Cerebellar nuclear complex (tissue), 1 donor: ENCODE measurements at places on chromosomes 11 and 22.

DNA sequence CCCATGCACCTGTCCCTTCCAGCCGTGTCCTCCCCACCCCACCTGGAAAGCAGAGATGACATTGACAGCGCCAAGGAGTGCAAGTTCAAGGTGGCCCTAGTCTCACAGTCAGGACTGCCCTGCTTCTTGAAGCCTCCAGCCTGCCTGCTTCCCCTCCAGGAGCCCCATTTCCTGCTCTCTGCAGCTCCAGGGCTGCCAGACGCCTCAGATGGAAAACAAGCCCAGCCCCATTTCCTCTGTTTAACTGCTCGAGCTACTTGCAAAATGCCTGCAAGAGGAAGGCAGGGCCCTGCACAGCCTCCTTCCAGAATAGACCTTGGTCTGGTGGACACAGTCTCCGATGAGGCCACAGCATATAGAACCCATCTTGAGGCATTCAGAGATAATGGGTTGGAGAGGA, 5.0 kb upstream of the DGKZ start:
- no peak for DNase-seq

- no peak for DNase-seq
Measured at GRCh38 chr22:20211997-20212753, 55.9 kb downstream of the RTN4R start.

DNA sequence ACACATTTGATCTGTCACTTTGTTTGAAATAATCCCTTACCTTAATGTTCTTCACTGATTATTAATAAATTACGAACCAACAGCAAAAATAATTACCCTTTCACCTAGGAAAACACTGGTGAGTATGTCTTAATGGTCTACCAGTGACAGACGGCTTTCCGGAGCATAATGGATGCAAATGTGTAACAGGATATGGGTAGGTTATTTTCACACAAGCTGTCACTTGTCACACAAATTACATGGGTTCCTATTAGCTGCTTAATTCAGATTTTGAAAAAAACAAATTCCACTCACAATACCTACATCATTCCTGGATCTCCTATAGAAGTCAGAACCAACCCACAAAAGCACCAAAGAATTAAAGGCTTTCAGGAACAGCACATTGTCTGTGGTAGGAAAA, 127.9 kb downstream of the WT1 start:
- no peak for DNase-seq

- DNase-seq = no peak
Measured at GRCh38 chr22:47201186-47201995, 438.9 kb downstream of the TBC1D22A start.

DNA sequence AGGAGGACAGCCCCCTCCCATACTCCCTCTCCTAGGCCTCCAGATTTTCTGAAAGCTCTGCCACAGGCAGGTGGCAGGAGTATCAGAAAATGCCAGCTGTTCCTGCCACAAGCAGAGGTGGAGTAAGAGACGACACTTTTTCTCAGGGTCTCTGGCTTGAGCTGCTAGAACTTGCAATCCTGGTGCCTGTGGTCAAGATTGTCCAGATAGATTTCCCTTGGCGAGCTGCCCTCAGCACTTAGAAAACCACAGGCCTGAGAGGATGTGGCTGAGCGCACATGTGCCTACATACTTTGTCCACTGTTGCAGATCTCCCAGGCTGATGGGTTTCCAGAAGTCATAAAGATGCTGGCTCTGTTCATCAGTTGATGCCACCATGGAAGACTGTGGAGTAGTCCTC, 65.7 kb upstream of the NAV2 start:
- no peak for DNase-seq

GRCh38 chr11:86230179-86230804, 14.3 kb upstream of the EED start:
- DNase-seq = no peak

DNA sequence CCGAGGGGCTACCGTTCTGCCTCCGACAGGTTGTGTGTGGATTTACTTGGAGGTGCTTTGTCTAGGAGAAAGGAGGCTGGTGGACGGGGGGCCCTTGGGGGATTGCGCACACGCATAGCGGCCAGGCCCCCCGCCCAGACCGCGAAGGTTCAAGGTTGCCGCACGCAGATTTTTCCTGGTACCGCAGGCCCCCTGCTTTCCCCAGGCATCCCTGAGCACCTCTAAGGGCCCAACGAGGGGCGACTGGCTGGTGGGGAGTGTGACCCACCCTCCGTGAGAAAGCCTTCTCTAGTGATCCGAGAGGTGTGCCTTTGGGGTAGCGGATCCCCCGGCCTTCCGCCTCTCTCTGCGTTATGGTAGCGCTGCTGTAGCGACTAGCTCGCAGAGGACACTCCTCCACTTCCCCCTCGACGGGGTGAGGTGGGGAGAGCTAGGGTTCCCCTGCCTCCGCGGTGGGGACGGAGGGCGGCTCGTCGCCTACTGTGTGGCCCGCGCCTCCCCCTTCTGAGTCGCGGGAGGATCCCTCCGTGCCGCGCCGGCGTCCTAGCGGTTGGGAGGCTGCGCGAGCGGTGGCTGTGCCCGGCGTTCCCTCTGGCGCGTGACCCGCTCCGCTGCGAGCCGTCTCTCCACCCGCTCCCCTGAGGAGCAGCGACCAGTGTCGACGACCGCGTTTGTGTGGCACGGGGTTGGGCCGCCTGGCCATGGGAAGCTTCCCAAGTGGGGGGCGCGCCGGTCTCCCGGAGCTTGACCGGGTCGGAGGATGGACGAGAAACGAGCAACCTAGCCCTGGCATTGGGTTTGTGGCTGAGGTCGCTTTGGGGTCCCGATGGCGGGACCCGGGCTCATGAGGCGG, 3900.0 kb upstream of the OR11H1 start:
- DNase-seq = no peak

DNA sequence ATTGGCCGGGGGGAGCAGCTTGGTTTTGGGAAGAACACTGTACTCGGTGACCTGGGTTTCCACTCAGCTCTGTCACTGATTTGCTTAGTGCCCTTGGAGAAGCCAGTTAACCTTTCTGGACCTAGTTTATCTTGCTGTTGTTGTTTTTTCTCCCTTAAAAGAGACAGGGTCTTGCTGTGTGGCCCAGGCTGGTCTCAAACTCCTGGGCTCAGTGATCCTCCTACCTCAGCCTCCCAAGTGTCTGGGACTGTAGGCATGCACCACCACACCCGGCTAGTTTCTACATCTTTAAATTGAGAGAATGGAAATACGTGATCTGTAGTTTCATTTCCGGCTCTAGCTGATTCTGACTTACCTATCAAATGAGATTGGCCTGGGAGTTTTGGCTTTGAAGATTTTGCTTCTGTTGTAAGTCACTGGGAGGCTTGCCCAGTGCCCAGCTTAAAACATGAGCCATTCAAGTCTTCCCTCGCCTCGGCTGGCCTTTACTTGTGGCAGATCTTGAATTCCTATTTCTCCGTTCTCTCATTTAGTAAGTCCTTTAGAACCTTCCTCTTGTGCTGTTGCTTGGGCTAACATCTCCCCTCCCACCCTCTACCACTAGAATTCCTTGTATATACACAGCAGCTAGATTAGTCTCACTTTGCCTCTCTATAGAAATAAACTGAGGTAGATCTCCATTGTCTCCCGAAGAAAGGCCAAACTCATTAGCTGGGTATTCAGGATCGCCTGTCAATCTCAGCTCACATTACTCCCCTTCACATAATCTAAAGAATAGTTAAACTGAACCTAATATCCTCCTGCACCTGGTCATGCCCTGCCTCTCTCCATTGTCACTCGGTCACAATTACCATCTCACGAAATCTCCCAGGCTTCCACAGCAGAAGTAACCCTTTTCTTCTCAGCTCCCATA, 87.7 kb upstream of the SLC25A18 start:
- no peak for DNase-seq

- DNase-seq = no peak
Measured at GRCh38 chr22:23114721-23115020, 27.1 kb downstream of the RSPH14 start.

GRCh38 chr22:30876221-30876751, 92.3 kb downstream of the MORC2 start:
- DNase-seq = no peak

GRCh38 chr11:1618231-1618630, 3.7 kb downstream of the KRTAP5-4 start:
- DNase-seq = no peak

GRCh38 chr11:18071098-18071705, 25.1 kb upstream of the TPH1 start:
- no peak for DNase-seq

GRCh38 chr22:30235687-30236170, 10.8 kb downstream of the LIF start:
- peak; percentile 19 for DNase-seq

GRCh38 chr22:42299586-42300258, 29.3 kb upstream of the TCF20 start:
- no peak for DNase-seq

GRCh38 chr22:27203276-27203660, 545.9 kb downstream of the MIAT start:
- no peak for DNase-seq

GRCh38 chr11:21769188-21769587, 423.7 kb upstream of the ANO5 start:
- DNase-seq = no peak

DNA sequence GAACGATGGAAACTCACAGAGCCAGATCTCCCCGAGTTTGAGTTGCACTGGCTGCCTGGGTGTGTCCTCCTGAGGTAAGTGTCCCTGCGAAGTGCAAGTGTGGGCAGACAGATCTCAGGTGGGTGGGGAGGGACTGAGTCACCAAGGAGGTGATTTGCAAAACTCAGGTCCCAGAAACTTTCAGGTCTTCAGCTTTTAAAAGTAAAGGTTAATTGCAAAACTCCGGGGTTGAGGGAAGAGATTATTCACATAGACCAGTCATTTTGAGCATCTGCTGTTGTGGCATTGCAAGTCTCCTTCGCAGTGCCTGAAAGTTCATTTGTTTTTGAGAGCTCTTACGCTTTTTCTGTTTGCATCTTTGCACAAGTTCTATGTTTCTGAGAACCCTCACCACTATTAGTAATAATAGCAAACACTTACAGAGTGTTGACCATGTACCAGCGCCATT, 7.1 kb downstream of the CD44 start:
- DNase-seq = no peak

DNA sequence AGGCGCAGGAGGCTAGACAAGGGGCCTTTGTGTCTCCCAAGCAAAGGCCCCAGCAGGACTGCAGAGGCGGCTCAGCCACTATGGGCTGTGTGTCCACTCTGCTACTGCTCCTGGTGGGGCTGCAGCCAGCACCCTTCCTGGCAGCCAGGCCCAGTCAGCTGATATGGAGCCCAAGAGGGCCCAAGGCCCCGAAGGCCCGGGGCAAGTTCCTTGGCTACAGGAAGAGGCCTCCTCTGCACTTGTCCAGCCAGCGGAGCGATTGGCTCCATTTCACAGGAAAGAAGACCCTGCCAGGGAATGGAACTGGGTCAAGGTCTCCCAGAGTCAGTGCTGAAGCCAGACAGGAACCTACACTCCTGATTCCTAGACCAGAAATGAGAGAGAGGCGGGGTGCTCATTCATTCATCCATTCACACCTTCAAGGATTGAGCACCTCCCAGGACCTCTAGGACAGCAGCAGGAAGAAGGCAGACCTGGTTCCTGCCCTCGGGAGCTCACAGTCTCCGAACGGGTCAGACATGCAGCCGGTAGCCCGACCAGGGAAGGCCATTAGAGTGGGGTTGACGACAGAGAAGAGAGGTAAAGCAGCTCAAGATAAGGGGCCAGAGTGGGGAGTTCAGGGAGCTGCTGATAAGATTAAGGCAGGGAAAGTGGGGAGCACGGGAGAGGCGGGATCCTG, 811 bp upstream of the P2RY2 start:
- no peak for DNase-seq

DNA sequence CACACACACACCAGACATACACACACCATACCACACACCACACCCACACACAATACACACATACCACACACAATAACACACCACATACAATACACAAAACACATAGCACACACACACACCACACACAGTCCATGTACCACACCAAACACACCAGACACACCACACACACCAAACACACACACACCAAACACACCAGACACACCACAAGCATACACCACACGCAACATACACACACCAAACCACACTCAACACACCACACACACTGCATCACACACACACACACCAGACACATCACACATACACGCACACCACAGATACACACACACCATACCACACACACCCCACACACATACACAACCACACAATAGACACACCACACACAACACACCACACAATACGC, 54.8 kb downstream of the IGSF9B start:
- no peak for DNase-seq

DNA sequence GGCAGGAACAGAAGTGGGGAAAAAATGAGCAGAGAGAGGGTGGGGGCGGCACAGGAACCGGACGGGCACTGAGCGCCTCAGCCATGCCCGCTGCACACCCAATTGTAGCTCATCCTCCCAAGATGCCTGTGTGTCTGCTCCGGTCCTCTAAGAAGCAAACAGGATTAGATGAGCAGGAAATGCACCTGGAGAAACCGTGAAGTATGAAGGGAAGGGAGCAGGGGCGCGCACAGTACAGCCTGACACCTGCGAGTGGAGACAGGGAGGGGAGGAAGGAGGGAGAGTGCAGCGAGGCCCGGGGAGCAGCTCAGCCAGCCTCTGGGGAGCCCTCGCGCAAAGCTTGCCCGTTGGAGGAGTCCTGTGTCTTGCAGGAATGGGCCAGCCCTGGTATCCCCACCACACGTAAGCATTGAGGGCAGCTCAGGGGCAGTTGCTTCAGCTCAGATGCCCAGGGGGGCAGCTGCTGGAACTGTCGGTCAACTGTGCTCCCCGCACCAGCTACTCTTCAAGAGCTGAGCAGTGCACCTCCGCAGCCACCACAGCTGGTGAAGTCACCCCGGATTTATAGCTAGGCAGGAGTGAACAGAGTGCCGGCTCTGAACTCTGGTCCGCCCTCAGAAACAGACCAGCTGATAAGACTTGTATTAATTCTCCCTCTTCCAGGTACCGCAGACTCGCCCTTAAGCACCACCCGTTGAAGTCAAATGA, 7.0 kb downstream of the DNAJB13 start:
- no peak for DNase-seq

- DNase-seq = no peak
Measured at GRCh38 chr11:34185926-34186841, 80.8 kb downstream of the NAT10 start.

GRCh38 chr11:15757048-15757698, 599.2 kb downstream of the SOX6 start:
- DNase-seq = no peak

GRCh38 chr22:19896665-19897355, 42.1 kb upstream of the GNB1L start:
- no peak for DNase-seq

DNA sequence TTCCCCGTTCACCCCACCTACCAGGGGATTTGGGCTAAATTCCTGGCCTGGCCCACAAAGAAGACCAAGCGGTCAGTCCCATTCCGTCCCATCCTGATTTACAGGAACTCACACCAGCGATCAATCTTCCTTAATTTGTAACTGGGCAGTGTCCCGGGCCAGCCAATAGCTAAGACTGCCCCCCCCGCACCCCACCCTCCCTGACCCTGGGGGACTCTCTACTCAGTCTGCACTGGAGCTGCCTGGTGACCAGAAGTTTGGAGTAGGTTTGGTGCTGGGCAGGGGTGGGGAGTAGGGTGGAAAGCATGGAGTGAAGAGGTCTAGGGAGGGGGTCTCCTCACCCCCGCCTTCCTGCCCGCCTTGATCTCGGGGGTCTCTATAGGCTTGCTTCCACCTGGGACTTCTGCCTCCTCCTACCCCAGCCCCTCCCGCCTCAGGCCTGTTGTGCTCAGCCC, at the start of gene SERPING1:
TSS of gene SERPING1 (plus strand) at position 225 of the 455 bp plus-strand sequence. CDS start 586 bp downstream, outside the sequence.
- no peak for DNase-seq

GRCh38 chr22:37316875-37317371, 34.6 kb downstream of the CYTH4 start:
- DNase-seq = no peak

GRCh38 chr22:39623603-39624500, 53.3 kb downstream of the CACNA1I start:
- no peak for DNase-seq

- no peak for DNase-seq
Measured at GRCh38 chr22:30010789-30011405, 69.4 kb upstream of the HORMAD2 start.
